Thoracic aorta (tissue), 2 donors: ENCODE measurements at places on chromosomes 7 and 10.

DNA sequence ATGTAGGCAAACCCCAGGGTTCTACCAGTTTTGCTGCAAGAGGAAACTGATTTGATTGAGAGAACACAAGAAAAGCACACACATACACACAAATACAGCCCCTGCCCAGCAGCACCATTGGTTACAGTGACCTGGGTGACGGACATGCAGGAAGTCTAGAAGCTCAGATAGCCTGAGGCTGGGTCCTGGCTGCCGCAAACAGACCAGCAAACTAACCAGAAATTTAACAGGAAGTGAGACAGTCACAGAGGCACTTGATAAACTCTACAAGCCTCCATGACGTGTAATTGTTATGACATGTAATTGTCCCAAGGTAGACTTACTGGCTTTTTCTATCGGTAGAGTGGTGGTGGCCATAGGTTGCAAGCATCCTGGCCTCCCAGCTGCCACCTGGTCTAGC, 58.9 kb downstream of the PRKAR2B start:
- no peak for DNase-seq

DNA sequence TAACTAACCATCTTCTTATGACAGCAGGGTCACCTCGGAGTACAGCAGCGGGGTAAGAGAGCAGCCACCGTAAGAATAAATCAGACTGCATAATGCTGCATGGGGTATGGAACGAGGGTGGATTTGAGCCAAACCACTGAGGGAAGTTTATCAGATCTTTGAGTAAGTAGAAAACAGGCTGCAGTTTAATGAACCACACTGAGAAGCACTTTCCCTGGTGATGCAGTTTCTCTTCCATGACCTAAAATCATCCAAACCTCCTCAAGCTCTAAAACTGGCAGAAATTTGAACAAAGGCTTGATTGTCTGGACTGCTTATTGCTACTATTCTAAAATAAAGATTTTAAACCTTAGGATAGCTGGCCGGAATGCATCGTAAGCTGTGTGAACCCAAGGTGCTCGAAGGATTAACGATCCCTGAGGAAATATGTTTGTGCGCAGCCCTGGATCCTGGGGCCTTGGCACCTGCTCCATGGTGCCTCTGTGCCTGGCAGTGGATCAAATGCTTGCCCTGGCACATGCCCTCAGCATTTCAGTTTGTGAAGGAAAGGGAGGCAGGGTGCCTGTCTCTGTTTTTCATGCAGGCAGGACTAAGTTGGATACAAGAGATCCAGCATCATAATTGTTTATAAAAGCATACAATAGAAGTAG, 322.7 kb downstream of the LHFPL3 start:
- no peak for DNase-seq

DNA sequence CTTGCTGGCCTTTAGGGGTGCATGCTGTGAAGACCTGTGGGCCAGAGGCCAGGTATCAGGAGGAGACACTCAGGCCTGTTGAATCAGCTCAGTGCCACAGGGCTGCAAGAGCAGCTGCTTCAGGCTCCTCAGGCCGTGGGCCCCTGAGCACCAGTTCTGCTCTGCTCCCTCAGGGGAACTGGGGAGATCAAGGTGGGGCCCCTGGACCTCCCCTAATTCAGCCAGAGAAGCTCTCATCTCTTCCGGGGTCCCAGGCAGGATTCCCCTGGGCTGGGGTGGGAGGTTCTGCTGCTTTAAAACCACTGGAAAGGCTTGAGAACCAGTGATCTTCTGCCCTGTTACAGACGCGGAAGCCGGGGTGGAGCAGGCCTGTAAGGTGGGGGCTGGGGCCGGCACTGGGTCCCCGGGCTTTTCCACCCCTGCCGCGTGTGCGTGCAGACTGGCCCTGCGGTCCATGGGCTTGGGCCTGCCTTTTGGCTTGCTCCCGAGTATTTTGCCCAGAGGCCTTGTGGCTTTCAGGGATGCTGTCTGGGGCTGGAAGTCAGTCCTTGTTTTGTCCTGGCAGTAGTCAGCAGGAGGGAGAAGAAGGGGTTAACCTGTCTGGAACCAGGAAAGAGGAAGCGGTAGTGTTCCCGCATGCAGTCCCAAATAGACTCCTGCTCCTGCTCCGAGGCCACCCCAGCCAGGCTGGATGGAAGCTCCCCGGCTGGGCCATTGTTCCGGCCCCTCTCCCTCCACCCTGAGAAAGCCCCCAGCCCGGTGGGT, 74.3 kb downstream of the LHPP start:
- no peak for DNase-seq

GRCh38 chr10:84333864-84334451, 5.6 kb downstream of the CCSER2 start:
- DNase-seq, result no peak

DNA sequence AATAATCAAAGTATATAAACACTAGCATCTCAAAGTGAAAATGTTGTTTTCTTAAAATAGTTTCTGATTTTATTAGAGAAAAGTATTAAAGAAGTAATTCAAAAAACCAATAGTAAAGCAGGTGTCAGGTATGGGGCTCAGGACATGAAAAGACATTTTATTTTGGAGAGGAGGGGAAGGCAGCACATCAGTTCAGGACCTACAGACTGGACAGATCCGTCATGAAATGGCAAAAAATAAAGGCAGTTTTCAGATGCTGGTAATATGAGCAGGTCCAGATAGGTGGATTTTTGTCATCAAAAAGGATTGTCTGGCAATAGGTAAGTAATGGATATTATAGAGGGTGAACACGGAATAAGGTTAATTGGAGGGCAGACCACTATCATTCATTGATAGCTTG, 49.0 kb downstream of the GRM3 start:
- DNase-seq, result no peak

- no peak for DNase-seq
Measured at GRCh38 chr7:90465816-90466215, 3.6 kb upstream of the PTTG1IP2 start.

GRCh38 chr7:75739796-75740672, 1.3 kb upstream of the HIP1 start:
- DNase-seq, result no peak

GRCh38 chr10:33803248-33803647, 468.8 kb upstream of the NRP1 start:
- no peak for DNase-seq

DNA sequence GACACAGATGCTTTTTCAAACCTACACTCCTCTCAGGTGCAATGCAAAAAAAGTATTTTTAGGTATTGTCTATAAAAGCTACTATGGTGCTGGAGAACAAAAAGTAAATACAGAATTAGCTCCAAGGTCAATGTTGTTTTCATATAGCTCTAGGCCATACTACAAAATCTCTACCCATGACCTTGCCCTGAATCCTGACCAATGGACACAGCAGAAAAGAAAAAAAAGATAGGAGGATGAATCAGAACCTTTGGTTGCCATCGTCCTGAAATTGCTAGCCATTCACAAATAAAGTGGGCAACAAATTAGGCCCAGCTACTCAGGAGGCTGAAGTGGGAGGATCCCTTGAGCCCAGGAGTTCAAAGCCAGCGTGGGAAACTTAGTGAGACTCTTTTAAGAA, 35.2 kb upstream of the RELN start:
- no peak for DNase-seq
